ENCODE measurements at places on chromosomes 6 and 20.

DNA sequence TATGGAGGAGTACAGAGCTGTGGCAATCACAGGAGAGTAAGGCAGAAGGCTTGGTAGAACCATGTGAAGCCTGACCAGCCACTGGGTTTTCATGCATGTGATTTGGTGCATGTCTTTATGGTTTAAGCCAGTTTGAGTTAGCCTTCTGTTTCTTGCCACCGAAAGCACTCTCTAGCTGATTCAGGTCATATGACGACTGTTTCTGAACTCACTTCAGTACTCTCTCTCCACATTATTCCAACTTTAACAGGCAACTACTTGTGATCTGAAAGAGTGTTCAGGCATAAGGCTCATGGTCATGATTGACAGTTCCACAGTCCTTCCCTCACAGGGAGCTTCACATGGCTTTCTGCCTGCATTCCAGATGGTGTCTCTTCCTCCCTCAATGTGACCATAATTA, 63.3 kb upstream of the TAB2 start:
- no peak for DNase-seq

GRCh38 chr6:163133017-163133416, 281.5 kb upstream of the QKI start:
- DNase-seq: no peak

- DNase-seq: no peak
Observed at GRCh38 chr6:93407186-93407585, 12.2 kb downstream of the EPHA7 start.

DNA sequence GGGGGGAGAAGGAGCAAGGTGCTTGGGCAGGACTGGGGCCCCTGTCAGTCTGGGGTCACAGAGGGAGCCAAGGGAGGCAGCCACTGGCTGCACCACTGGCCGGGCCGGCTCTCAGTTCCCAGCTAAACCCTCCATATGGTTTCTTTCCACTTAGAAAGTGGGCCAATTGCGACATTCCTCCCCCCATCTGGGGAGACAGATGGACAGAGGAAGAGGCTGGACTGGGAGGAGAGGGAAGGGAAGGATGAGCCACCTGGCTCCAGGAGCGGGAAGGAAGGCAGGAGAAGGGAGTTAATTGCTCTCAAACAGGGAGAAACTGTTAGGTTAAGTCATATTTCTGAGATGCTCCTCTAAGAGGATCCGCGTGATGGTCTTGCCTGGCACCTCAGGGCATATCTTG, 82.2 kb downstream of the GRM4 start:
- no peak for DNase-seq

DNA sequence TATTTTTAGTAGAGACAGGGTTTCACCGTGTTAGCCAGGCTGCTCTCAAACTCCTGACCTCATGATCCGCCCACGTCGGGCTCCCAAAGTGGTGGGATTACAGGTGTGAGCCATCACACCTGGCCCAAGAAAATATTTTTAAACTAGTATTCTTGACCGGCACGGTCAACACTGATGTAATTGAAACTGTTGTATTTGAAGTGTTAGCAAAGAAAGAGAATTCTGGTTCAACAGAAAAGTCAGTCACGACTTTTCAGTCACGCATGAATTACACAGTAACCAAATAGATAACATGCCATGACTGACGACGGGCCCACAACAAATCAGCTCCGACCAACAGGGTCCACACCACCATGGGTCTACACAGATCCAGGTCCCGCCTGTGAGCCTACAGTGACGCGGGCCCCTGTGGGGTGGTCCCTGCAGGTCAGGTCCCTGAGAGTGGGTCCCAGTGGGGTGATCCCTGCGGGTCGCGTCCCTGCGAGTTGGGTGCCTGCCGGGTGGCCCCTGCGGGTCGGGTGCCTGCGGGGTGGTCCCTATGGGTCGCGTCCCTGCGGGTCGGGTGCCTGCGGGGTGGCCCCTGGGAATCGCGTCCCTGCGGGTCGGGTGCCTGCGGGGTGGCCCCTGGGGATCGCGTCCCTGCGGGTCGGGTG, 1.0 kb downstream of the GMEB2 start:
- no peak for DNase-seq

GRCh38 chr6:148265054-148265453, 77.6 kb upstream of the SASH1 start:
- DNase-seq: no peak

DNA sequence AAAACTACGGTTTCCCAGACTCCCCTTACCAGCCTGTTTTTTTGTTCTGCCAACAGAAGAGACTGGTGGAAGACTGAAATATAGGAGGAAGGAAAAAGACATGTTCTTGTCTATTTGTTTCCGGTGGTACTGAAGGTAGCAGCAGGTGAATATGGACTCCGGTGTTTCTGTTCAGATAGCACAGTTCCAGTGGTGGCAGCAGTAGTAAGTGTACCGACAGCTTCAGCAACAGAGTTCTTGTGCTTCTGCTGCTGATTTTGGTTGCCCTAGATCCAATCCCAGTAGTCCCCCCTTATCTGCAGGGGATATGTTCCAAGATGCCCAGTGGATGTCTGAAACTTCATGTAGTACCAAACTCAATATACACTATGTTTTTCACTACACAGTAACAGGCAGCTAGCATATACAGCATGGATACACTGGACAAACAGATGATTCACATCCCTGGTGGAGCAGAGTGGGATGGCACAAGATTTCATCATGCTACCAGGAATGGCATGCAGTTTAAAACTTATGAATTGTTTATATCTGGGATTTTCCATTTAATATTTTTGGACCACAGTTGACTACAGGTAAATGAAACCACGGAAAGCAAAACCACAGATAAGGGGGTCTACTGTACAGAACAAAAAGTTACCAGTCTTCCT, 301.8 kb downstream of the BTBD9 start:
- DNase-seq: no peak

- no peak for DNase-seq
Observed at GRCh38 chr6:2197177-2197671, 48.2 kb downstream of the GMDS start.

DNA sequence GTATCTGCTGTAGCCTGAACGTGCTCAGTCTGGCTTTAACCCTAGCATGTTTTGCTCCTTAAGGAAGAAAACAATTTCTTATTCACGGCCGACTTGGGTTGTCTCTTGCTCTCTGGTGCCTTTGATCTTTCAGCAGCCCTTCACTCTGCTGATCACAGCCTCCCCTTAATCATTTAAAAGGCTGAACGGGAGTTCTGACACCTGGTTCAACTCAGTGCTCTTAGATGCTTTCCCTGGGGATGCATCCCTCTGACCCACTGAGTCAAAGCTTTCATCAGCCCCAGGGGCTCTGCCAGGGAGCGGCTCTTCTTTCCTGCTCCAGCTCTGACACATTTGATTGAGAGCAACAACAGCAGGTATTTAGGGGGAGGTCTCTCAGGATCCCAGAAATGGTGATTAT, 79.0 kb upstream of the FYN start:
- DNase-seq: no peak

DNA sequence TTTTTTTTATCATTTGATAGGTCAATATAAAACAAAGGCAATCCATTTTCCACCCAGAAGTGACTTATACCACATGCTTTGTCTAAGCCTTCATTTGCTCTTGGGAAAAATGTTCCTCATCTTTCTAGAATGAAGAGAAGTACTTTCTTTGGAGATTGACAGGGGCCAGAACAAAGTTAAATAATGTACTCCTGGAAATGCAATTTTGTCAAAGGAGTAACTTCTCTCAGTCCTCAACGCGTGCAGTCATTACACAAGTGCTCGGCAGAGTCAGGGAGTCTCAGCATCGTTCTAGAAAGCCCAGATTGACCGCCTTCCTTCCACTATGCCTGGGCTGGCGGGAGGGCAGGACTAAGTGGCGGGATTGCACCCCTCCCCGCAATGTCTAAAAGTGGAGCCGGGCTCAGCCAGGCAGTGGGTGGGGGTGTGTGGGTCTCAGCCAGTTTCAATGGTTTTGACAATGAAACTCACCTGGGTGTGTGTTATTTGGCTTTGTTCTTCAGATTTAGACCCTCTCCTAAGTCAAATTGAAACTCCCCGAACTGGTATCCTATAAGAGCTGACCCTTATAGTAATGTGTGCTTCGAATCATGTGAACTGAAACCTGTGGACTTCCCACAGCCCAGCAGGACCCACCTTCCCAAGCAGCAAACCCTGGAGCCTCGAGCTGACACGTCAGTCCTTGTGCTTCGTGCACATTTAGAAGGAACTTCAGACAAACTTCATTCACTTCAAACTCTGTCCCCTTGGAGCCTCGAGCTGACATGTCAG, 63.2 kb upstream of the DUSP22 start:
- DNase-seq: no peak

GRCh38 chr6:84867521-84867920, 103.1 kb upstream of the TBX18 start:
- DNase-seq: no peak

GRCh38 chr6:77368660-77369313, 94.5 kb downstream of the HTR1B start:
- DNase-seq: no peak

GRCh38 chr20:37758332-37758731, 64.5 kb downstream of the CTNNBL1 start:
- no peak for DNase-seq

DNA sequence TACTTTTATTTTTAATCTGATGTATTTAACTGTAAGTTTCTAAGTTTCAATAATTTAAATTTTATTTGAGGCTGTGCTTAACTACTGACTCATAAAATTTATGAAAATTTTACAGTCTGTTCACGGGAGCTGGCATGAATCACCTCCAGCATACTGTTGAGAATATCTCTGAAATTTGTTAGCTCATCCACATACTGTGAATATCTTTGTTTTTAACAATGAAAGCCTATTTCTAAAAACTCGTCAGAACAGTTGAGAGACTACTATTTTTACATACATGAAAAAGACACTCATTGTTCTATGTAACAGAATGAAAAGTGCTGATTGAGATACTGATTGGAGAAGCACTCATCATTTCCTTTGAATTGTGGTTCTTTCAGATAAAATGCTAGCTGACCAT, 749.3 kb downstream of the TENT5A start:
- no peak for DNase-seq

- DNase-seq: no peak
Observed at GRCh38 chr6:15420959-15421438, 175.1 kb downstream of the JARID2 start.

GRCh38 chr20:45413479-45413878, 2.5 kb upstream of the PIGT start:
- DNase-seq: no peak

GRCh38 chr6:5335020-5335419, 73.7 kb downstream of the FARS2 start:
- DNase-seq: no peak

DNA sequence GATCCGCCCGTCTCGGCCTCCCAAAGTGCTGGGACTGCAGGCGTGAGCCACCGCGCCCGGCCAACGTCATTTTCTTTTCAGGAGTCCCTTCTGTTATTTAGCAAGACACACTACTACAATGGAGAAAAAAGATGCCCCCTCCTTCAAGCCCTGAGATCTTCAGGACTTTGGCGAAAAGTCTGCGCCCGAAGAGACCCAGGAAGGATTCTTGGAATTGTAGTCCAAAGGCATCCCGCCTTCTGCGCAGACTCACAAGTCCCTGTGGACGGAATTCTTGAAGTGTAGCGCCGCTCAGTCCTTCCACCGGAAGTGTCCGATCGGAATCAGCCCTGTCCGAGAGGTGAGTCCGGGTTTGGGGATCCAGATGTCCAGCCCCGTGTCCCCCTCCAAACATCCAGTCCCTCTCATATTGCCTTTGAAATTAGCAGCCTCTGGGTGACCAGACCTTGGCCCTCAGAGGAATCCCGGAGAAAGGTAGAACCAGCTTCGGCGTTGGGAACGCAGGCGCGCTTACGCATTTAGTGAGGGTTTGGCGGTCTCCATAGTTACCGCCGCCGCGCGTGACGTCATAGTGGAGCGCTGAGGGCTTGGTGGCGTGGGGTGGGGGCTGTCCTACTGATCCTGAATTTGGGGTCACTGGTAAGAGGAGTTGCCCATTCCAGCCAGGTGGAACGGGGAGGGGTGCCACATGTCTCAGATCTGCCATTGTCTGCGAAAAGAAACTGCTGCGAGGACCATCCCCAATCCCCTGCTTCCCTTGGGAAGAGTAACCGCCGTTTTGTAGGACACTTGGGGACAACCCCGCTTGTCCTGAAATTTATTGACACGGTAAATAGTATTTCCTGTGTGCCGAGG, 490 bp downstream of the ZNF165 start:
- DNase-seq: peak; percentile 98
